ENCODE measurements at places on chromosomes 12 and 14. TPM values are rescaled to one million over a fixed set of nuclear protein-coding genes. Genes with fewer than 3 reads are reported as not detected.

DNA sequence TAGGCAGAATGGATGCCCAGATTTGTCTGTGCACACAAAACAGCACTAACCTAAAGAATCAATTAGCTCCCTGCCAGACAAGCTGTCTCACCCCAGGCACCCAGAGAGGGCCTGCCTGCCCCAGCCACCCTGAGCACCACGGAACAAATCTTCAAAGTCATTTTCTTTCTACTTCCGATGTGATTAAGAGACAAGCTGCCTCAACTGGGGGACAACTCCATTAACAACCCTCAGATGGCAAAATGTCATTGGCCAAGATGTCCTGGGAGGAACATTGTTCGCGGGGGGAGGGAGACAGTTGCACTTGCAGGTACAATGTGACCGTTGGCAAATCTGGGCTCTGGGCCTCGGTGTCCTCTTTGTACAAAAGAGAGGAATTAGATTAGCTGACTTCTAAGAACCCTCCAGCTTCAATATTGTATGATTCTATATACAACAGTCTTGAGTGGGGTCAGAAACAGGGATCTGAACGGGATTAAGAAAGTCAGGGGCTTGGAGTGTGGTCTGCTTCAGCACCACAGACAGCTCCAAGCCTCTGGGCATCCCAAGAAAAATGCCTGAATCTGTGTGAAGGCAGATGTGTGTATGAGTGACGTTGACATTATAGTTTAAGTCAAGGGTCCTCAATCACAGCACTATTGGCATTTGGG, 42.8 kb upstream of the CMKLR1 start:
- DNase-seq, result no peak

- no peak for DNase-seq
Measured at GRCh38 chr12:50990147-50990727, 35.9 kb downstream of the SLC11A2 start.

GRCh38 chr12:100651694-100652093, 78.2 kb downstream of the GAS2L3 start:
- no peak for DNase-seq

DNA sequence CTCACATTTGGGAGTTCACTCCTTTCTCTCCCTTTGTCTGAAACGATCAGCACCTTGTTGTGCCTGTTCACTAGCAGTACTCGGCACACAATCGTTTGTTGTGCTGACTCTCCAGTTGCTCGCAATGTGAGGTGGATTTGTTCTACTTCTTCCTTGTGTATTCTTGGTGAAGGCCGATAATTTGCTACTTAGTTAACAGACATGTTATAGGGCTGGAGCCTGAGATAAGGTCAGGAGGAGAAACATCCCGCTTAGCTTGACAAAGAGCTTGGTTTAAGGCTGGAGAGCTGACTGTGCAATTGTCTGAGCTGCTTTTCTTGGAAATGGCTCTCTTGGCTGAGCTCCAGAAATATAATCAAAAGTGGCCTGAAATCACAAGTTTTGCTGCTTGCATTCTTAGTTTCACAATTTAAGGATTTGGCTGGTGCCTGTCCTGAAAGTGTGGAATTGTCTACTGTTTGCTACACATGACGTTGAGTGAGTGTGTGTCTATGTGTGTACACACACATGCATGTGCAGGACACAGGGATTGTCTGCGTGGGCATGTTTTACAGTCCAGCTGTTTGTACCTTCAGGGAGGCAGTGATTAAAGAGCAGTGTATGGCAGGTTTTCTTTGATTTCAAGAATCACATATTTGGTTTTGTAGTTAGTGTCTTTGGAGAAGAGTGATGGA, 77.7 kb downstream of the ARF6 start:
- no peak for DNase-seq

GRCh38 chr14:67916430-67916829, 96.9 kb downstream of the RAD51B start:
- DNase-seq, result no peak

DNA sequence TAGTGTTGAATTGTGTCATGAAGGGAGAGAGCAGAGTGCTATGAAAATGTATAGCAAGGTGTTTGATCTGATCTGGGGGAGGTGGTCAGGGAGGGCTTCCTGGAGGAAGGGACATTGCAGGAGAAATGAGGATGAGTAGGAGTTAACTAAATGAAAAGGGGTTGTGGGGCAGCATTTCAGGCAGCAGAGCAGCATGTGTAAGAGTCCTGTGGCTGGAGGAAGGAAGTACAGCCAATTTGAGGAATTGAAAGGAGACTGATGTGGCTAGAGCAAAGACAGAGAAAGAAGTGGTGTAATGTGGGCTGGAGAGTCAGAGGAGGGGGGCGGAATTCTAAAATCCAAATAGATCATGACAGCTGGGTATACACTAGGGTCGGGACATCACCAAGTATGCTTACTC, 20.5 kb downstream of the NPC2 start:
- DNase-seq, result no peak

RD3L gene
- total RNA-seq, result not detected

PDZRN4 gene
- not detected for total RNA-seq

LIMA1 gene
- total RNA-seq, result 163 TPM
